ENCODE measurements at places on chromosomes 3 and 15. TPM values are rescaled to one million over a fixed set of nuclear protein-coding genes. Genes with fewer than 3 reads are reported as not detected.
A peak's percentile ranks its signal among the peaks of the same experiment; 100 is the strongest.

GRCh38 chr3:3632449-3632848, 166.8 kb upstream of the LRRN1 start:
- DNase-seq, result no peak

GRCh38 chr3:146072824-146073223, 88.2 kb downstream of the PLOD2 start:
- DNase-seq, result no peak

DNA sequence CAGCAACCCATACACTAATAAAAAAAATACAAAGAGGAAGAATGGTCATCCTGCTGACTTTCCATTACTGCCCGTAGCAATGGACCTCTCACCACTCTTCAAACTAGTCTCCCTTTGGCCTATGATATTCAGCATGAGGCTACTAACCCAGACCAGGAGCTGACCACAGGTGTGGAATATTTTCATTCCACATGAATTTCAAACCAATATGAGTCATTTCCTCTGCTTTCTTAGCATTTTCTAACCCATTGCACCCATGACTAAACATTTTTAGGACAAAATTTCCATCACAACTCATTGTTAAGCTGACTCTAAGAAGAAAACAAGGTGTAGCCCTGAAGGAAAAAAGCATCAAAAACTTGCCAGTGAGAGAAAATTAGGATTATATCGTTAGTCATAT, 34.0 kb upstream of the ZPLD1 start:
- peak; percentile 10 for DNase-seq

GRCh38 chr3:73955494-73956070, 330.8 kb upstream of the PDZRN3 start:
- no peak for DNase-seq

DNA sequence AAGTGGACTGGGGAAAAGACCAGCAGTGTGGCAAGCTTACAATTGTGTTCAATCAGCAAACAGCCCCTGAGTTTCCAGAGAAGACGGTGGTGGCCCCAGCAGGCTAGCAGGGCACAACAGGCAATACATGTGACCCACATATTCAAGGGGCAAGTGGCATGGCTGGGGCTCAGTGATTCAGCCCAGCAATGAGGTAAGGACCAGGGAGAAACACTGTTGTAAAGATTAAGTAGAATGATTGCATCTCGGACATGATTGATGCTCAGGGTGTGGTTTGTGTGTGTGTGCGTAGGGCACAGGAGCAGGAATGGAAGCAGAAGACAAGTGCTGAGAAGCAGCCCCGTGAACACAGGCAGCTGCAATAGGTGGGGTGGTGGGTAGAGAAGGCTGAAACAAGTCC, 37.9 kb downstream of the KLHL6 start:
- DNase-seq, result no peak

Gene KCNH8
- not detected for total RNA-seq

Gene MKRN2
- 40.9 TPM for total RNA-seq

DNA sequence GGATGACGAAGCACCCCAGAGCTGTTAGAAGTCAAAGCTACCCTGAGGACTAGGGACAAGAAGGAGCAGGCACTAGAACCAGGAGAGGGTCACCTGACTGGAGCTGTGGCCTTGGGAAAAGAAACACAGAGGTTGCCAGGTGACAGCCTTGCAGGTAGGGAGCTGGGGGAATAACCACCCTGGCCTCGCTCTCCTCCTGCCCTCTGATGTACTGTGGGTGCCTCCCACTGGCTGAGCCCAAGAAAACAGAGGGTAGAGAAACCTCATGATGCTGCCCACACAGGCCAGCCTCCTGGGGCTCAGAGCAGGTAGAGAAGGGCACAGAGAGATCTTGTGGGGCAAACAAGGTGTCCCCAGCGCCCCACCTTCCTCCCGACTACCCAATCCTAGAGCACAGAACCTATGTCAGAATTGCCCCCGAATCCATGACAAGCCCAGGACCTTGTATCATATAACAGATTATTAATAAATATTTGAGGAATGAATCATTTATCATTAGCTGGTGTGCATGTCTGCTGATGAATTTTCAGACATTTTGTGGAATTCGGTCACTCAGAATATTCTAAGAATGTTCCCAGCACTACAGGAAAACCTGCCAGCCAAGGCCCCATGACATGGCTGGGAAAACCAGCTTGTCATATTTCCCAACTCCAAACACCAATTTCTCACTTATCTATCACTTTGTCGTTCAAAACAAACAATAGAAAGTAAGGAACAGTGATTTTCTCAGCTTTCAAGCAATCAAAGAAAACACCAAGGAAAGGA, 59.8 kb upstream of the MEX3B start:
- DNase-seq, result peak; percentile 69

Gene TNNC1
- 0.36 TPM for total RNA-seq

Gene NANOGP8
- total RNA-seq, result 1.2 TPM

GRCh38 chr3:12934431-12934830, 93.1 kb upstream of the RPL32 start:
- peak; percentile 96 for DNase-seq

Gene CA12
- total RNA-seq, result 114 TPM

GRCh38 chr15:77071305-77072223, 655 bp upstream of the TSPAN3 start:
- peak; percentile 49 for DNase-seq

Gene CLDN18
- not detected for total RNA-seq

DNA sequence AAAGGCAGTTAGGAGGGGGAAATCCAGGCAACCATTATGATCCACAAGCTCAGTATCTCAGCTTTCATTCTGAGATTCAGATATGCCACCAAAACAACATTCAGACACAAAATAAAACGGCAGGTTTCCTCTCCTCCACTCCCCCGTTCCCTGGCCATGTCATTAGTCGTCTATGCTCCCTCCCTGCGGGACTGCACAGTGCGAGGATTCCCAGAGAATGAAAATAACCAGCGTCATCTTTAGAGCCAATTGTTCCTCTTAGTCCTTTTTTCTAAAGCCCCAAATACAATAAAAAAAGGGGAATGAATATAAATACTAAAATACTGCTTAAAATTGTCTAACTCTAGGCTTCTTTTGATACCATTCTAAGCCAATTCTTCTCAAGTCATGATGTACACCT, 7.8 kb upstream of the SLCO3A1 start:
- peak; percentile 47 for DNase-seq

Gene RPLP1
- 94.6 TPM for total RNA-seq

DNA sequence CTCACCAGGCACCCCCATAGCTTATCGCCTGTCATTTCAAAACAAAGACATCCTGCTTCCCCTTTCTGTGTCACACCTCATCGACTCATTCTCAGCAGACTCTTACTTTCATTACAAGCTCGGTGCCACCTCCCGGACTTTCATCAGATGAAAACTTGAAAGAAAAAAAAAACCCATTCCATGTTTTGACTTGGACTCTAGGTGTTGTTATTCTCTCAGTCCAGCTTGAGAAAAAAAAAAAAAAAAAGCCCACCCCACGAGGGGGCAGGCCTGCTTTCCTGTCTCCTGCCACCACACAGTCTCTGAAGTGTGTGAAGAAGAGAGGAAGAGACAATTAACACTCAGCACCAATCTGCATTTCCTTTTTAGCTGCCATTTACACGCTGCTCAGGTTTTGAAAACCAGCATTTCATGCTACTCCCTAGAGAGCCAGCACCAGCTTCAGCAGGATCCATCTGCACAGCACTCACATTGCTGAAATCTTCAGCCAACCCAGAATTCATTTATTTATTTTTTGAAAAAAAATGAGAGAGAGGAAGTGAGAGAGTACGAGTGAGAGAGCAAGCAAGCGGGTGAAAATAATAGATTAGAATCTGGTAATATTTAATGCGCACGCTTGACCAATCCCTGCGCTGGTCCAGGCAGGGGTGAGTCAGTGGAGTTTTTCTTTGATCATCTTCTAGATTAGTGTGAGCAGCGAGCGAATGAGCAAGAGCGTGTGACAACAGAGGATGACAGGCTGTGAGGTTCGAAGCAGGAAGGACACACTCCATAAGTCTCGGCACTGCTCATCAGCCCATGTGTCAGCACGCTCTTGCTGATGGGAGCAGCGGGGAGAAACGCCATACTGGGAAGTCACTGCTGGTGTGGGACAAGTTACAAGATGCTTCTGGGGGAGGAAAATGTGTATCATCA, 23.5 kb downstream of the ZNF80 start:
- DNase-seq, result no peak

Gene CATSPER2
- 1.1 TPM for total RNA-seq

DNA sequence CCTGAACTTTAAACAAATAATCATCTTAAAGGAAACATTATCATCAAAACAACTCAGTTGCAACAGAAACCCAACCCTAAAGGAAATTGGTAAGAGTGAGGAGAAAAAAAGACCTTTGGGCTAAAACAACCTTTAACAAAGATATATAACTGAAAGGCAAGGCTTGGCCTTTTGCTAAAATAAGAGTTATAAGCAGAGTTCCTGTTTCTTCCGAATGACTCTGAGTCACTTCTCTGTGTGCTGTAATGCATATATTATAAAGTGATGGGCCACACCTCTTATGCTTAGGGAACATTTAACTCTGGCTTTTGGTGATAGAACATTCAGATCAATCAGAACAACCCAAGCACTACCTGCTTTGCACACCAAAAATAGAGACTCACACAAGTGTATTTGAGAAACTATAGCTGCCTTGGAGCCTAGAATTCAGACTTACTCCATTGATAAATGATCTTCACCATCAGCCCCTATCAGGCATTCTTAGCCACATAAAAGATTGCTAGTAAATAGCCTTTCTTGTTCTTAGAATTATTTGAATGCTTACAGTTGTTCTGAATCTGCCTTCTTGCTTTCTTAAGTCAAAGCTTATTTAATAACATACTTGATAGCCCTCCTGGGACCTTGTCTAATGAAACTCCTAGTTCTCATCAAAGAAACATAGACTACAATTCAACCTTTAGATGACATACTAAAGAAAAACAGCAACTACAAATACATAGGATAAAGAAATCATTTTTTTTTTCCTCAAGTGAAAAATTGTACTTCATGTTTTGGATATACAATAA, 294.2 kb upstream of the SEMA6D start:
- peak; percentile 8 for DNase-seq

Gene GOLGA8J
- total RNA-seq, result 0.29 TPM

- no peak for DNase-seq
Observed at GRCh38 chr3:66598168-66598567, 97.3 kb upstream of the LRIG1 start.

Gene PLA1A
- under 0.01 TPM for total RNA-seq

Gene TMEM212
- not detected for total RNA-seq

Gene SEMA3G
- under 0.01 TPM for total RNA-seq

Data from osteoblast (primary cell).